Left renal cortex interstitium (tissue), 4 donors: ENCODE measurements at places on chromosomes 13 and 19. TPM values are rescaled to one million over a fixed set of nuclear protein-coding genes. Genes with fewer than 3 reads are reported as not detected.

FLT3 gene
- 0.27 TPM for polyA plus RNA-seq

CAMSAP3 gene
- 19.0 TPM for polyA plus RNA-seq

KIR2DL3 gene
- 0.09 TPM for polyA plus RNA-seq

TMEM86B gene
- 7.4 TPM for polyA plus RNA-seq

NTF4 gene
- polyA plus RNA-seq, result 4.5 TPM

IGFL1 gene
- polyA plus RNA-seq, result not detected

CEACAM7 gene
- not detected for polyA plus RNA-seq

ERF gene
- 74.5 TPM for polyA plus RNA-seq

EDDM13 gene
- 1.4 TPM for polyA plus RNA-seq

ZNF296 gene
- polyA plus RNA-seq, result 2.1 TPM

ZNF529 gene
- 17.1 TPM for polyA plus RNA-seq

CD33 gene
- 2.6 TPM for polyA plus RNA-seq

DENND1C gene
- 38.7 TPM for polyA plus RNA-seq

PRSS57 gene
- 0.43 TPM for polyA plus RNA-seq

TJP3 gene
- polyA plus RNA-seq, result 8.6 TPM

PLIN5 gene
- polyA plus RNA-seq, result 2.6 TPM

NEK3 gene
- polyA plus RNA-seq, result 23.8 TPM

ZNF208 gene
- polyA plus RNA-seq, result 1.6 TPM

C2CD4C gene
- 3.1 TPM for polyA plus RNA-seq

IRGC gene
- polyA plus RNA-seq, result not detected

ZNF610 gene
- polyA plus RNA-seq, result 12.4 TPM

FAM83E gene
- 1.3 TPM for polyA plus RNA-seq

C19orf44 gene
- 13.8 TPM for polyA plus RNA-seq

ZNF559 gene
- 65.4 TPM for polyA plus RNA-seq

ZNF433 gene
- 13.8 TPM for polyA plus RNA-seq

SIGLEC12 gene
- polyA plus RNA-seq, result 0.07 TPM

ERICH4 gene
- 6.8 TPM for polyA plus RNA-seq

DAPK3 gene
- polyA plus RNA-seq, result 52.3 TPM

DAZAP1 gene
- 110 TPM for polyA plus RNA-seq

TMEM255B gene
- 7.9 TPM for polyA plus RNA-seq

FCAR gene
- not detected for polyA plus RNA-seq

ZNF560 gene
- polyA plus RNA-seq, result 0.76 TPM

KLK10 gene
- polyA plus RNA-seq, result 0.48 TPM

FCHO1 gene
- 1.3 TPM for polyA plus RNA-seq
